NCI-H2171 treated with DMSO at 0.1 percent for 48 hours (cell line): ENCODE measurements at places on chromosomes 16 and 17.

- DNase-seq = no peak
Observed at GRCh38 chr17:81040791-81041337, 5.9 kb downstream of the BAIAP2 start.

- no peak for DNase-seq
Observed at GRCh38 chr16:58219432-58219831, 21.5 kb upstream of the CSNK2A2 start.

DNA sequence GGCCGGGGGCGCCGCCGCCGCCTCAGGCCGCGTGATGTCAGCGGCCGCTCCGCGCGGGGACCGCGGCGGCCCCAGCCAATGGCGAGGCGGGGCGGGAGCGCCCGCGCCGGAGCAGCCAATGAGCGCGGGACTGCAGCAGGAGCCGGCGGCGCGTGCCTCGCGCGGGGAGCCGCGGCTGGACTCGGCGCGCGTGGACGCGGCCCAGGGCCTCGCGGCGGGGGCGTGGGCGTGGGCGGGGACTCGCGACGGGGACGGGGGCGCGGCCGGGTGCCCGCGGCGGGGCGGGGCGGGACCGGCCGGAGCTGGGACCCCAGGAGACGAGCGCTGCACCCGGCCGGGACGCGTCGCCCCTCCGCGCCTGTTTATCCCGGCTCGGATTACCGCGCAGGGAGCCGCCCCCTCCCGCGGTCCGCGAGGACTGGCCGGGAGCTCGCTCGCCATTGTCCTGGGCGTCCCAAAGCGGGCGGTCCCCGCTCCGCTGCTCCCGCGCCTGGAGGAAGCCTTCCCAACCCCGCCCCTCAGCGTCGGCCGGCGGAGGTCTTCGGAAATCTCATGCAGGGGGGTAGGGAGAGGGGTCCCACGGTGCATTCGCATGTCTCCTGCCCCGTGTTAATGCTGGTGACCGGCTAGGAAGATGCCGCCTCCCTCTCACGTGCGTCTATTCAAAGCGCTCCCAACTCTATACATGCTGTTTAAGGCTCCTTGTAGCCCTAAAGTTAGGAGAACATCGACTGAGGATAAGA lies at the start of gene RNF157:
Gene RNF157 (minus strand): TSS at position 33 of the 743 bp plus-strand sequence. CDS start 253 bp downstream, outside the sequence.
- peak; percentile 44 for DNase-seq

DNA sequence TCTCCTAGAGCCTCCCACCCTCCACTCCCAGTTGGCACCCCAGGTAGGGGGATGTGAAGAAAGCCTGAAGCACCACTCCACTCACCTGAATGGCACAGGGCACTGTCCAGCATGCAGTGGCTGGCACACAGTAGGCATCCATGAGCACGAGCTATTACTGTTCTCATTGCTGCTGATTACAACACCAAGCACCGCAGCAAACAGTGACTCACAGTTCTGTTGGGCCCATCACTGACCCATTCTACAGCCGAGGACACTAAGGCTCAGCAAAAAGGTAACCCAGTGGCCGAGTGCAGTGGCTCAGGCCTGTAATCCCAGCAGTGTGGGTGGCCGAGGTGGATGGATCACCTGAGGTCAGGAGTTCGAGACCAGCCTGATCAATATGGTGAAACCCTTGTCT lies 2.7 kb downstream of the ZSCAN10 start:
- no peak for DNase-seq

DNA sequence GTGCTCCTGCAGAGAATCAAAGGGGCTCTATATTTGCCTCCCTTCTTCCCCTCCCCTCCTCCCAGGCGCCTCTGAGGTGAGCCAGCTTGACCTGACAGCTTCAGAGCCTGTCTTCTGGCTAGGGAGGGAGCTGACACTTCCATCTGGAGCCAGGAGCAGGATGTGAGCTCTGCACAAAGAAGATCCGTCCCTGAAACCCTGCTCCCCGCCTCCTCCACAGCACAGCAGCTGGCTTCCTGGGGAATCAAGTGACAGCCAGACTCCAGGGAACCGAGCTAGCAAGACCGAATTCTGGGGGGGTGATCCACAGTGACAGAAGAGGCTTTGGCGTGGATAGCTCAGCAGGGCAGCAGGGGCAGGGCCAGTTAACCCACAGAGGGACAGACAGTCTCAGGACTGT lies 37.2 kb downstream of the CCDC182 start:
- DNase-seq = peak; percentile 99

- DNase-seq = peak; percentile 92
Observed at GRCh38 chr17:520447-521182, 168.0 kb upstream of the RPH3AL start.

DNA sequence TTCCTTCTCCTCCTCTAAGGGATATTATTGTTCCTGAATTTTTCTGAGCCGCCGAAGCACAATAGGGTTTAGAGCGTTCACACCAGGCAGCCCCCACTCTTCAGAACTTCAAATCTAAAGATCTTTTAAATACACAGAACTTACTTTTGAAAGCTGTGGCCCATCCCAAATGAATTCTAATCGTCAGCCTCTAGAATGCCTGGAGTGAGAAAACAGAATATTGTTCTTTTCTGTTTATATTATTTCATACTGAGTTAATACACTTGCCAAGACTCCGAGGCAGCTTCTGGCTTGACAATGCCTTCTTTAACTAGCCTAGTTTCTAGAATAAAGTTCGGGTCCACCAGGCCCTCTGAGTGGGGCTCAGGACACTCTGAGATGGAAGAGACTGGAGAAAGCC lies 405.6 kb downstream of the WWOX start:
- no peak for DNase-seq

DNA sequence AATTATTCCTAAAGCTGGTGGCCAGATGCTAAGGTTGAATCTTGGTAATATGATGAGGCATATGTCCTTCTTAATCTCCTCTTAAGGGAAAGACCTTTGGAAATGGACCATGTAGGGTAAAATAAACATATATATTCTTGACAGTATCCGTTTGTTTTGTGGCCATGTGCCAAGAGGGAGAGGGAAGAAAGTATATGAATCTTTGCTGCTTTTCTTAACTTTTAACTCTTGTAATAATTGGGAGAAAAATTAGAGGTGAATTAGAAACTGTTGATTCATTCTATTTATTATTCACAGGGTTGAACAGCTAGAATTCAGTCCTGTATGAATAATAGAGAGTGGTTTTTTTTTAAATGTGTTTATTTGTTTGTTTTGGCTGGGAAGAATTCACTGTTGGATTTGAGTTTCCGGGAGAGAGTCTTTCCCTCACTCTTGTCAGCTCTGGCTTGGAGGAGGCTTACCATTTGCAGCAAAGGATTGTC lies 31.6 kb downstream of the AATF start:
- peak; percentile 49 for DNase-seq

DNA sequence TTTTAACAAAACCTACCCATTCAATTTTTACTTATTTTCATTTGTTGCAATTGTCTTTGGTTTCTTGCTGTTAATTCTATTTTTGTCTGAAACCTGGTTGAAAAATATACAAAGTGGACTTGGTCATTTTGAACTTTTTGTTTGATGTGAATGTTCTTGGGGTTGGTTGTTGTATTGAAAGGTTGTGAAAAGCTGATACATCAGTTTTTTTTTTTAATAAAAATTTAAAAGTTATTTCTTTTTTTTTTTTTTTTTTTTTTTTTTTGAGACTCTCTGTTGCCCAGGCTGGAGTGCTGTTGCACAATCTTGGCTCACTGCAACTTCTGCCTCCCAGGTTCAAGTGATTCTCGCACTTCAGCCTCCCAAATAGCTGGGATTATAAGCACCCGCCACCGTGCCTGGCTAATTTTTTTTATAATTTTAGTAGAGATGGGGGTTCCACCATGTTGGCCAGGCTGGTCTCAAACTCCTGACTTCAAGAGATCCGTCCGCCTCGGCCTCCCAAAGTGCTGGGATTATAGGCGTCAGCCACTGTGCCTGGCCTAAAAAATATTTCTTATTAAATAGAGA lies 28.9 kb downstream of the WIPF2 start:
- no peak for DNase-seq

GRCh38 chr16:71338632-71339031 lies 19.9 kb upstream of the CALB2 start:
- DNase-seq = no peak
